Colonic mucosa (tissue), 4 donors: ENCODE measurements at places on chromosomes 16 and 17.

GRCh38 chr17:17985555-17985954 lies 12.9 kb downstream of the DRC3 start:
- no peak for DNase-seq

- no peak for DNase-seq
Measured at GRCh38 chr16:15608398-15609285, 34.3 kb downstream of the MARF1 start.

GRCh38 chr16:19968891-19969683 lies 84.4 kb upstream of the GPRC5B start:
- peak; percentile 27 for DNase-seq

- no peak for DNase-seq
Measured at GRCh38 chr16:86576591-86577313, 1.6 kb upstream of the FOXL1 start.

- DNase-seq, result peak; percentile 67
Measured at GRCh38 chr17:64020056-64020766, at the start of gene ICAM2. TSS of gene ICAM2 (minus strand) at chr17:64020633. CDS start at chr17:64006691, 13,942 bp downstream.

- DNase-seq, result peak; percentile 91
Measured at GRCh38 chr17:44222112-44222869, 2.8 kb upstream of the UBTF start.

GRCh38 chr17:70121126-70121525 lies 46.1 kb downstream of the KCNJ16 start:
- DNase-seq, result no peak

DNA sequence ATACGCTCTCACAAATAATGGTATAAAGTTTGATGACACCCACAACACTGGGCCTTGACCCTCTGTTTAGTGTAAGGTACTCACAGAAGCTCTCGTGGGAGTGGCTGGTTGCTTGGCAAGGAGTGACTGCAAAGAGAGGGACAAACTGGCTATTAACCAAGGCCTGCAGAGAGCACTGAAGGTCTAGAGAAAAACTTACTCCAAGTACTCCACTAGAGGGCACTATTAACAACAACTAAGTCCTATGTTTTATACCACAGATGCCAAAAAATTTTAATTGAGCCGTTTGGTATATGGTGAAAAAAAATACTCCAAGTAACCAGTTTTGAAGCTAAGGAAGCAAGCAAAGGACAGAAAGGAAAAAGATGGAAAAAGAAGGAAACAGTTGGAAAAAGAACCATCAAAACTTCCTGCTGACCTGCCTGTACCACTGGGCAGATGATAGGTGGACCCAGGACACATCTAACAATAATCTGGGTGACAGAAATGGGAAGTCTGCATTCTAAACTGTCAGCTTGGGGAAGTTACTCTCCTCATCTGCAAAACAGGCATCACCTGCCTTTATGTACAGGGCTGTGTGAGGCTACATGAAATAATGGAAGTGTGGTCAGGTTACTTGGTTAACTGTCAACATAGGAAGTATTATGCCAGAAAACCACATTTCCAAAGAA lies 23.2 kb downstream of the DYNC1LI2 start:
- no peak for DNase-seq

GRCh38 chr16:75239542-75240122 lies 11.8 kb downstream of the BCAR1 start:
- no peak for DNase-seq

DNA sequence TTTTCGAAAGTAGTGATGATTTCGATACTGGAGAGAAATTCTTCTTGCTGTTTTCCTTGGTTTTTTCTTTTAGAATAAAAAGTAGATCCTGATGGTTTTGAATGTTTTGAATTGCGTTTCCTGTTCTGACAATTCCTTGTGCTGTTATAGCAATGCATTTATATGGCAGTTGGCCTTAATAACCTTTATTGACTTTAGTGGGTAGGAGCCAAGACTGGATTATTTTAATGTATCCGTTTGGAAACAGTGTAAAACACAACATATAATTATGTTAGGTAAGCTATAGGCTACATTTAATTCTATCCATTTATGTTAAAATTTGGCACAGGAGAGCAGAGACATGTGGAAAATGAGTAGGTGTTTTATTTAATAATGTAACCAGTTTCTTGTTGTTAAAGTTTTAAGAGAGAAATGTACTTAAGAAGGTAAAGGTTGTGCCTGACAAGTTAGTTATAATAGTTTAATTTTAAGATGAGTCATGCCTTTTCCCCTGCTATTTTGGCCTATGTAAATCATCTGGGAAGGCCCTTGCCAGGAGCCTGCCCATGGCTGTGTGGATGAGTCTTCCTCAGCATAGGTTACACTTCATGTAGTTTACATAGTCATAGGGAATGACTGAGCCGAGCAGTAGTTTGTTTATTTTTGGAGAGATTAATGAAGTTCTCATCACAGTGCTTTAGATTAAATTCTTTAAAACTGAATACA lies 189.9 kb downstream of the FTO start:
- DNase-seq, result peak; percentile 38

GRCh38 chr16:88843256-88843655 lies 13.5 kb downstream of the GALNS start:
- DNase-seq, result no peak

DNA sequence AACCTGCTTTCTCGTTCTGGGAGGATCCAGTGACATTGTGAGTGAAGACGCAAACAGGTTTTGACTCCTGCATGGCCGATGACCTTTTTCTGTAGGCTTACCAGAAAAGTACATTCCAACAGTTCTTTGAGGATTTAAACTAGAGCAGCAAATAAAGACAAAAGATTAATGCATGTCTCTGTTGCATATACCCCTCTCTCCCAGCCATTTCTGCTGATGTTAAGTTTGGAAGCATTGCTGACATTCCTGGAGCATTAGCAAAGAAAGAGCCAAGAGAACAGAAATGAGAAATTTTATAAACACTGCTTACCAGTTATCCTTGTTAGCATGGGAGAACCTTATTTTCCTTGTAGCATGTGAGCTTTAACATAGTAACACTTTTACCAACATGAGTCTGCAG lies 49.3 kb downstream of the SIAH1 start:
- DNase-seq, result no peak

DNA sequence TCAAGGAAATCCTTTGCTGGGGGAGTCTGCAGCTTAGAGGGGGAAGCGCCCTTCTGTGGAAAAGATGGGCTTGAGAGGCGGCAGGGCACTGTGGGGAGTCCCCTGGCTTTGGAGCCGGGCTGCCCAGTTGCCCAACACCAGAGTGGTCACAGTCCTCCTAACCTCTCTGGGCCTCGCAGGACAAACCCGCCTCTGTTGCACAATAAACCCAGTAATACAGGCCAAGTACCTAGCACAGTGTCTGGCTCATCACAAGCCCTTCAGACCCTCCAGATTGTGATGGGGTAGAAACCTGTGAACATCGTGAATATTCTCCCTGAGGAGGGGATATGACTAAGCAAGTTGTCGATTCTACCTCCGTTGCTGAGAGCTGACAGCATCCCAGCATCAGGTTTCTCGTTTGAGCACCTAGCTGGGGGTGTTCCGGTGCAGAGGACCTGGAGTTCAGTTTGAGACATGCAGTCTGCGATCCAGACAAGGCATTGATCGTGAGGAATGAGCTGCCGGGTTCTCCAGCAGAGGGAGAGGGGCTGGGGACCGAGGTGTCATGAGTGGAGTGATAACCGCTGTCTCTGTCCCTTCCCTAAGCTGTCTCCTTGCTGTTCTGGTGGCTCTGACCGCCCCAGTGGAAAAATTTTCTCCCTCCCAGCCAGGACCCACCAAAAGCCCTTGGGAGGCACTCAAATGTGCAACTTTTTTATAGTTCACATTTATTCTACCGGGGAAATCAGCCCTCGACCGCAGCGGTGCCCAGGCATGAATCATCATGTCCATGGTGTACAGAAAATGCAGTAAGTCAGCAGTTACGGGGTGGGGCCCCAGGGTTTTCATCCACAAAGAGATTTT lies 161.9 kb downstream of the WSCD1 start:
- DNase-seq, result no peak

DNA sequence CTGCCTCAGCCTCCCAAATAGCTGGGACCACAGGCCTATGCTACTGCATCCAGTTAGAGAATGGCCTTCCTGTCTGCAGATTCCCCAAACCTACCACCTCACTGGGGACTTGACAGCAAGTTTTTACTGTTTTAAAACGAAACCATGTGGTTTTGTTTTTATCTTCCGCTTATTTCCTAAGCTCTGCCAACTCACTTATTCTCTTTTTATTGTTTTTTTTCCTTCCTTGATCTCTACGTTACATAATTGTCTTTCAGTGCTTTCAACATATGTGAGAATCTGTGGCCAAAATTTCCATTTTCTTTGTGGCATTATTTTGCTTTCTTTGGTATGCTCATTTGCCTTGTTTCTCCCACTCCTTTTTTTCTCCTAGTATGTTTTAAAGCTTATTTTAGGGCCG lies 14.6 kb upstream of the SLC38A7 start:
- no peak for DNase-seq

DNA sequence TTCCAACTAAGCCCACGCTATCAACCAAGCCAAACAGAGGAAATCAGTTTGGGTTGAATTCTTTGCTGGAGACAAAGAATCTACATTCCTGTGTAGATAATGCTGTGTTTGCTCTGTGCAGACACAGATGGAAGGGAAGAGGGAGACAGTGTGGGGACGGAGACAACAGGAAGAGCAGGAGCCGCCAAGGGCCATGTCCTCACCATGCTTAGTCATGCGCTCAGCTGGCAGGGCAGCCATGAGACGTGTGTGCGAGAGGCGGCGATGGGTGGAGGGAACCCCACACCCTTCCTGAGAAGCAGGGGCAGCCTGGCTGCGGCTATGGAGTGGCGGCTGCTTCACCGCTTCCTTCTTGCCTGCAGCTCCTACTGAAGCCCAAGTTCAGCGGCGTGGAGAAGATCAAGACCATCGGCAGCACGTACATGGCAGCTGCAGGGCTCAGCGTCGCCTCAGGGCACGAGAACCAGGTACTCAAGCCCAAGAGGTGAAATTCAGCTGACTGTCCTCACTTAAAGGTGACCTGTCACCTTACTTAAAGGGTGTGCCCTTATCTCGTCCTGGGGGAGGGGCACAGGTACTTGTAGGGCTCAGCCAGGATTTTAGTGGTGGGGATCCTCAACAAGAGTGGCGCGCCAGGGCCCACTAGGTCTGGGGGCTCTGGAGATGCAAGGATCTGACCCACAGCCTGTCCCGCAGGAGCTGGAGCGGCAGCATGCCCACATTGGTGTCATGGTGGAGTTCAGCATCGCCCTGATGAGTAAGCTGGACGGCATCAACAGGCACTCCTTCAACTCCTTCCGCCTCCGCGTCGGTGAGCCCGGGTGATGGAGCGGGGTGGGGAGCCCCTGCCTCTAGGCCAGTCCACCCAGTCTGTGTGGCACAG lies 47.5 kb downstream of the ADCY7 start:
- no peak for DNase-seq

- no peak for DNase-seq
Measured at GRCh38 chr17:72411124-72411563, 290.3 kb downstream of the SOX9 start.

GRCh38 chr17:80025140-80025539 lies 10.5 kb downstream of the TBC1D16 start:
- no peak for DNase-seq

DNA sequence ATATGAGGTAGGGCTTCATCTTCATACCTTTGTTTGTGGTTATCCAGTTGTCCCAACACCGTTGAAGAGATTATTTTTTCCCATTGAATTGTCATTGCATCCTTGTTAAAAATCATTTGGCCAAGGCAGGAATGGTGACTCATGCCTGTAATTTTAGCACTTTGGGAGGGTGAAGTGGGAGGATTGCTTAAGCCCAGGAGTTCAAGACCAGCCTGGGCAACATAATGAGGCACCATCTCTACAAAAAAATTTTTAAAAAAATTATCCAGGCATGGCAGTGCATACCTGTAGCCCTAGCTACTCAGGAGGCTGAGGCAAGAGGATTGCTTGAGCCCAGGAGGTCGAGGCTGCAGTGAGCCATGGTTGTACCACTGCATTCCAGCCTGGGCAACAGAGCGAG lies 223.9 kb downstream of the TANC2 start:
- DNase-seq, result no peak

GRCh38 chr16:57564571-57565270 lies 22.3 kb downstream of the ADGRG5 start:
- no peak for DNase-seq

- no peak for DNase-seq
Measured at GRCh38 chr17:66900126-66901010, 64.1 kb upstream of the CACNG4 start.

DNA sequence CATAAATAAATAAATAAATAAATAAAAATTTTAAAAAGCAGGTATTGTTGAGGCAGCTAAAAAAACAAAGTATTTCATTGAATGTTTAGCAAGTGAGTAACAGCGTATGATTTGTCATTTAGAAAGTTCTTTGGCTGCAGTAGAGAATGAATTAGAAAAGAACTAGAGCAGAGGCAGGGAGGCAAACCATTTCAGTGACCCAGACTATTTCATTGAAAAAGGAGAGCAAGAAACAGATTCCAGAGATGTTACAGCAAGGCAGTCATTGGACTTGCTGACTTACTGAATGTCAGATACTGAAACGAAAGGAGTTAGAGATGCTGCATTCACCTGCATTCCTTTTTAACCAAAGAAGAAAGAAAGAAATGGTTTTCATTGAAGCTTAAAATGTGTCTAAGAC lies 105.5 kb upstream of the HLF start:
- no peak for DNase-seq

GRCh38 chr16:57186872-57187854 lies 1.0 kb downstream of the RSPRY1 start:
- peak; percentile 65 for DNase-seq

GRCh38 chr17:19005137-19005773 lies 691 bp upstream of the FAM83G start:
- DNase-seq, result no peak

- no peak for DNase-seq
Measured at GRCh38 chr17:53092072-53092471, 730.7 kb upstream of the KIF2B start.

DNA sequence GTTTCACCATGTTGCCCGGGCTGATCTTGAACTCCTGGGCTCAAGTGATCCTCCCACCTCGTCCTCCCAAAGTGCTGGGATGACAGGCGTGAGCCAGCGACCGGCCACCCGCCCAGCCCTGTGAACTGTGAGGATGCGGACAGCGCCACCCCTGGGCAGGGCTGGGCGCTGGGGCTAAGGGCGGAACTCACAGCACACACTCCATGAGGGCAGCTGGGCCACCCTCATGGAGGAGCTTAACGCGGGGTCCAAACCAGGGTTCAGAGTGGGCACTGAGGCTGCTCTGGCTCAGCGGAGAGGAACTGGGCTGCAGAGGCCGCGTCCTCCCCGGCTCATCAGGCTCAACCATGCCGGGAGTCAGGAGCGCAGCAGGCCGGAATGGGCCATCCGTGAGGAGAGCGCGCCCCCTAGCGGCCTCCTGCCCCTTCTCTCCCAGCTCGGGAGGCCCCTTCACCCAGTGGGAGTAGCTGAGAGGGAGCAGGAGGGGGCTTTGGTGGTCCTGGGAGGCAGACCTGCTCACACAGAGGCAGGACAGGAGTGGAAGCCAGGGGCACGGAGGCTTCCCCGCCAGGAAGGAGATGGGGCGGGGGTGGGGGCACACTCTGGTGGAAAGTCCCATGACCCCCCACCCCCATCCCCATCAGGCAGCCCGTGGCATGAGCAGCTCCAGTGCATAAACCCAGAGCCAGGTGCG lies 13.8 kb downstream of the CORO7 start:
- peak; percentile 82 for DNase-seq
